H9 (cell line): ENCODE measurements at places on chromosomes 2 and 18.

DNA sequence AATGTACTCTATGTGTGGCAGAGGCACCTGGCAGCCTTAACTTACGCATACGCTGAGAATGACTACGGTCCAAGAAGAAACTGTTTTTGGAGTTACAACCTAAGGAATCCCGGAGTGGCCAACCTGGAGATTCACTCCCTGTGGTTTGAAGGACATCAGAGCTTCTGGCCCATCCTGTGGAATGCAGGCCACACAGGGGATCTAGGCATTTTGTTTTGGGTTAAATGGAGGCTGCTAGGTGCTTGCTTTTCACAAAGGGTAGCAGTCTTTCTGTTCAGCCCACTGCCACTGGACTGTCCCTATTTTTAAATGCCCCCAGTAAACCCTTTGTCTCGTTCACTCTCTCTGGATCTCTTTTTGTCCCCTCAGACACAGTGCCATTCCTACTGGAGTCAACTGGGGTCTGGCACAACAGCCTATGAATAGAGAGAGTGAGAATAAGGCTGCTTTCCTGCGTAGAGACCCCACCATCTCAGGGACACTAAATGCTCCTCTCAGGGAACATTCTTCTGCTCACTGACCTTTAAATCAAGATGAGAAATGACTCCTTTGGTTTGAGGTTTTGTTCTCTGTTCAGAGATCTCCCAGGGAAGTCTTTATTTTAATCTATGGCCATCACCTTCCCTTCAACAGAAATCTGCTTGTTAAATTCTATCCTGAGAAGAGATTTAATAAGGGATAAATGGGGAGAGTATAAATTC lies 124.9 kb downstream of the B3GNT2 start:
- peak; percentile 37 for DNase-seq

DNA sequence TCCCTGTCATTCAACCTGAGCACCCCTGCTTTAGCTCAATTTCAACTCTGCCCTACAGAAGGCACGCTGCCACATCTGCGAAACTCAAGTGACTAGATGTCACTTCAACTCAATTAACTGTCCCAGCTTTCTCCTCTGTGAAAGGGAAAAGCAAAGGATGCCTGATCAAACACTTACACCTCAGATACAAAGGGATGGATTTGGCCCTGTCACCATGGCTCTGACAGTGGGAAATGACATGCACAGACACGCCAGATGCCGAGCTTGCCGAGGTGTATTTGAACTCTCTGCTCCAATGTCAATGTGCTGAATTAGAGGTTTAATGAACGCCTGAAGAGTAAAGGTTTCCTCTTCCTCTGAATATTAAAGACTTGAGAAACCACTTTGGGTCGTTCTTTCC lies 481.1 kb downstream of the CBLN2 start:
- no peak for DNase-seq

DNA sequence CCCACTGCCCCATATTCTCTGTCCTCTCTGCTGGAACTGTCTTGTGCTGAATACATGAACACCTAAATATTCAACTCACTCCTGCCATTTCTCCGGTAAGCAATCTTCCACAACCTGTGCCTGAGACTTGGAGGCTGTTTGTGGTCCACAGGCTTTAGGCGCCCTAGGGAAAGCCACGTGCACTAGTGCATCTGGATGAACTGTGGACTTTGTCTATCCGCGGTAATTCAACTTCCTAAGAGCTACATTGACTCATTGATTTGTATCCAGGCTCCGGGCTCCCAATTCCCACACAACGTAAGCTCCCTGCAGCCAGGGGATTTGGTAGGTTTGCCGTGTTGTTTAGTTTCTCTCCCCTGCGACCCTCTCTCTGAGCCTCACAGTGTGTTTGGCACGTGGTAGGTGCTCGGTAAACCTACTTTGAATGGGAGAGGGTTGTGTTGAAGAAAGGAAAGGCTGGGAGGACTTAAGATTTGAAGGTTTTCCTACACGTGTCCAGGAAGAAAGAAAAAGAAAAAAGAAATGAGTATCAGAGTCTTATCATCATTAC lies 718.2 kb downstream of the DPP10 start:
- no peak for DNase-seq

- DNase-seq: peak; percentile 63
Observed at GRCh38 chr18:10230072-10230471, 224.4 kb upstream of the APCDD1 start.

- no peak for DNase-seq
Observed at GRCh38 chr2:10170256-10170655, 47.7 kb downstream of the RRM2 start.

- no peak for DNase-seq
Observed at GRCh38 chr2:119873350-119874315, 113.9 kb downstream of the PTPN4 start.

GRCh38 chr2:235262750-235263149 lies 231.1 kb upstream of the AGAP1 start:
- DNase-seq: no peak

DNA sequence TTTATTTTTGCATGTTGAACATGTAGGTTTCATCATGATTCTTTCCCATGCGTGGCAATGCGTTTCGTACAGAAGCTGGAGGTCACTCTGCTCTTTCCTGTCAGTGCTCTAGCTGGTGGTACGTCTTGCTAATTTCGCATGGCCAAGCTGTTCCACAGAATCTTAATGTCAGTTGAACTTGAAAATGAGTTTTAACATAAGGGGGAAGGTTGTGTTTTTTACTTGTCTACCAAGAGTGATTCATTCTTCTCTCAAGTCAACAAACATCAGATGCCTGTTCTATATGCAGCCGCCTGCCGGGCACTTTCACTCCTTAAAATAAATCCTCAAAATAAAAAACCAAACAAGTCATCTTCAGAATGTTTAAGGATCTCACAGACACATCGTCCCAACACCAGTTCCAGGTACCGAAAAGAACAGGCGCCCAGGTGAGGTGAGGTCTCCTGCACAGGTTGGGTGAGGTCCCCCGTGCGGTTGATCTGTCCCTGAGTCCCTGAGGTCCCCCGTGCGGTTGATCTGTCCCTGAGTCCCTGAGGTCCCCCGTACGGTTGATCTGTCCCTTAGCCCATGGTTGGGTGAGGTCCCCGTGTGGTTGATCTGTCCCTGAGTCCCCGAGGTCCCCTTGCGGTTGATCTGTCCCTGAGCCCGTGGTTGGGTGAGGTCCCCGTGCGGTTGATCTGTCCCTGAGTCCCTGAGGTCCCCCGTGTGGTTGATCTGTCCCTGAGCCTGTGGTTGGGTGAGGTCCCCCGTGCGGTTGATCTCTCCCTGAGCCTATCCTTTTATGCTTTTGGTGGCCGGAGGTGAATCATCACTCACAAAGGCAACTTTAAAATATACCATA lies 57.0 kb upstream of the KCNG2 start:
- no peak for DNase-seq

- DNase-seq: no peak
Observed at GRCh38 chr2:204529795-204530463, 15.3 kb upstream of the PARD3B start.

DNA sequence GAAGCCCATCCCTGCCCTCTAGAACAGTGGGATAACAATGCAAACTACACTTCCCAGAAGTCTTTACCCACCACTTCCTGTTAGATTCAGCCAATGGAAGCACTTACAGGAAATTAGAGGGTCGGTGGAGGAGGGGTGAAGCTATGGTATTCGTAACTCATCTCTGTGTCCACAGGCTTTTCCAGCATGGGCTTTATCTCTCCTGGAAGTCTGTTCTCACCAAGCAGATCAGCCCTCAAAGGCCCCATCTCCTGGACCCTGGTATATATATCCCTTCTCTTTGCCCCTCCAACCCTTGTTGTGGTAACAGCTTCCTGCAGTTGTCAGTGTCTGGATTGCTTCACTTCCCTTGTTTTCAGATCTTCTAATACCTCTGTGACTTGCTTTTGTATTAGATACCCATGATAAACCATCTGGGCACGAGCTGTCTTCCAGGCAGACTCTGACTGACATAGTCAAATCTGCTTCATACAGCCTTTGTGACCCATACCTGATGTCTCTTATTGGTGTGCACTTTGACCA lies 475.0 kb upstream of the POU3F3 start:
- peak; percentile 58 for DNase-seq

- DNase-seq: no peak
Observed at GRCh38 chr2:236088368-236089057, 79.7 kb downstream of the GBX2 start.

DNA sequence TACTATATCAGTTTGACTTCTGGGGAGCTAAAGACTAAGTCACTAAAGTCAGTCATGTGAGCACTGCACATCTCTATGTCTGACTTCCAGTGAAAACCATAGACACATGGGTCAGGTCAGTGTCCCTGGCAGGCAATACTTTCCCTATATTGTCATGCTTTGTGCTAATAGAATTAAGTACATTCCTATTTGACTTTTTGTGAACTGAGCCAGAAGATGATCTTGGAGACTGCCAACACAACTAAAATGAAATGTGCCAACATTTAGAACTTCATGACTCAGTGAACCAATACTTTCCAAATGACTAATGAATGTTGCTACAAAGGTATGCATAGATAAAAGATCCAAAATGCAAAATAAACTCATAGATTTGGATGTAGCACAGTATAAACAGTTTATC lies 820.8 kb upstream of the FAM98A start:
- no peak for DNase-seq

DNA sequence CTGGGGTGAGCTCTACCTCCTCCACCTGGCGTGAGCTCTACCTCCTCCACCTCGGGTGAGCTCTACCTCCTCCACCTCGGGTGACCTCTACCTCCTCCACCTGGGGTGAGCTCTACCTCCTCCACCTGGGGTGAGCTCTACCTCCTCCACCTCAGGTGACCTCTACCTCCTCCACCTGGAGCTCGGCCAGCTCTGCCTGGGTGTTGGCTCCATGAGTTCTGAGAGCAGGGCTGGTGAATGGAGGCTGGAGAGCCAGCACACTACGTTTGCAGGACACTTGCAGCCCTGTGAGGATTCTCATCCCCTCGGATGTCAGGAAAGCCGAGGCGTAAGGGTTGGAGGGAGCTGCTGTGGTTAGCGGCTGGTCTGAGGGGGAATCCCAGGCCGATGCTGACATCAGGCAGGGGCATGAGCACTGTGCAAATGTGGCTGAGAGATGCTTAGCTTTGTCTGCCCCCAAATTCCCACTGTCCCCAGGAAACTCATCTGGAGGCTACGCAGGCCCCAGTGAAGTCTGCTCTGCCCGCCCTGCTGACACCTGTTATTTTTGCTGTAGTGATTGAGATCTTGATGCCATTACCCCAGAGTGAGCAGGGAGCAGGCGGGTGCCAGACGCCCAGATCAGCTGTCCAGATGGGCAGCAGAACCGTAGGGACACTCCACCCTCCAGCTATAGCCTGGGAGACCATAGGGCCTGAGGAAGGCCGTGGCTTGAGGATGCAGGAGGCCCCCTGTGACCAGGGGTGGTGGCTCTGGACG lies 3.3 kb downstream of the CROCC2 start:
- no peak for DNase-seq

GRCh38 chr18:13579874-13580273 lies 146.5 kb downstream of the FAM210A start:
- no peak for DNase-seq

DNA sequence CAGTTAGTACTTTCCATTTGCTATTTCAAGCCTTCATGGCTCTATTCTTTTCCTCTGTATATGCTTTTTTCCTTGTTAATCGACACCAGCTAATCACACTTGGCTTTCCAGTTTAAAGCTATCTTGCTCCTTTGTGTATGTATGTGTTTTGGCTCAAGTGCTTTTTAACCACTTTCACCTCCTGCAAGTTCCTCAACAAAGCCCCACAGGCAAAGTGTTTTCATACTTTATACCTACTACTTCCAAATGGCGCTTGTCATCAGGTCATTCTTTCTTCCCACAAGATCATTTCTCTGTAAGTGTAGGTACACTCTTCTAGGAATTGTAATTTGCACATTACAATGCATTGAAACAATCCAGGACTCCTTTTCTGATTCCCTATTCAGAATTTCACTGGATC lies 64.0 kb upstream of the FIGN start:
- no peak for DNase-seq

DNA sequence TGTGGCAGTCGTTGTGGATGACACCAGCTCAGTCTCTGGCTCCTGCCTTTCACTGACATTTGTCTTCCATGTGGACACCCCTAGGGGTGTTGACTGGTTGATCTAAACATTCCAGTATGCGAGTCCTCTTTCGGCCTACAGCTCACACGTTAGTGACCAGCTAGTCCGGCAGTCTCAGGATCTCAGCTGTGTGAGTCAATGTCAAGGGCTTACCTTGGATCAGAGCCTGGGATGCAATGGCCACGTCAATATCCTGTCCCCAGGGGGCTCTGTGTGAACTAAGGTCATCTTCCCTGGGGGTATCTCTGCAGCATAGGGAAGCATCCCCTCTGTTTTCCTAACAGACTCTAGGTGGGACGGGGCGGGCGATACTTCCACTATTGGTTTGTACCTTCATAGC lies 35.1 kb upstream of the YWHAQ start:
- no peak for DNase-seq

DNA sequence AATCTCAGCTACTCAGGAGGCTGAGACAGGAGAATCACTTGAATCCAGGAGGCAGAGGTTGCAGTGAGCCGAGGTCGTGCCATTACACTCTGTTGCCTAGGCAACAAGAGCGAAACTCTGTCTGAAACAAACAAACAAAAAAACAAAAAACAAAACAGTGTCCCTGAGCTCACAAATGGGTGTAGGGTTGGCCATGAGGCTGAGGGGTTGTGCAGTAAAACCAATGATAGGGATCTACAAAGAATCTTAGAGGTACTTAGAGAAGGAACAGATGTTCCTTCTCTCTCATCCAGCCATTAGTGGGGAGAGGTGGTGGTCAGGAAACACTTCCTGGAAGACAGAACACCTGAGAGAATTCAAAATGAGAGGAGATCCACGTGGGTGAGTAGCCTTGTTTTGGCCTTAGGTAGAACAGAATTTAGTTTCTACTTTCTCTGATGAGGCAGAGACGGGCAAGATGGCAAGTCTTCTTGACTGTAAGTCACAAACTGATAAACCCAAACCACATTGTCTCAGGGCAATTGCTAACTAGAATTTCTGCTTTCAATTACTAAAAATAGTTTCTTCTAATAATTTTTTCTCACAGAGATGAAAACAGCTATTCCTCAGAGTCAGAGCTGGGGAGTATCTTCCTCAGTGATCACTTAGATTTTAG lies 61.5 kb upstream of the PPM1B start:
- no peak for DNase-seq

DNA sequence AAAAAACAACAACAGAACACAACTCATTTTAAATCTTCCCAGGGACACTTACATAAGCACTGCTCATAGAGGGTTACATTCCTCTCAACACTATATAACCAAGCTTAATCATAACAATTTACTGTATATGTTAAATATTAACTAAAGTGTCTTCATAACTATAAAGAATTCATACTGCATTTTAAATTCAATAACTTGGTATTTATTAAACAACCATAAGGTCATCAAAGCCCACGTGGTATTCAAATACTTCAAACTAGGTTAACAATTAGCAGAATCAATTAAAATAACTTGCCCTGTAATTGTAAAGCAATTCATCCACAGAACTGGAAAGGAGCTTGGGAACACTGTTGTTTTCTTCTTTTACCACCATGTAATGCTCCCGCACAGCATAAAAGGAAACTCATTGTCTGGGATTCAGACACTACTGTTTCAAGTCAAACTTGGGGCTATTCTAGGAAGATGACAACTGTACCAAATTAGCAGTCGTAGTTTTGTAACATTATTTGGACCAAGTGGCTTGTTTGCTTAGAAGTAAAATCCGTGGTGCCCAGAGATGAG lies 10.4 kb downstream of the GAREM1 start:
- no peak for DNase-seq
